ENCODE measurements at places on chromosomes 3 and 15.

DNA sequence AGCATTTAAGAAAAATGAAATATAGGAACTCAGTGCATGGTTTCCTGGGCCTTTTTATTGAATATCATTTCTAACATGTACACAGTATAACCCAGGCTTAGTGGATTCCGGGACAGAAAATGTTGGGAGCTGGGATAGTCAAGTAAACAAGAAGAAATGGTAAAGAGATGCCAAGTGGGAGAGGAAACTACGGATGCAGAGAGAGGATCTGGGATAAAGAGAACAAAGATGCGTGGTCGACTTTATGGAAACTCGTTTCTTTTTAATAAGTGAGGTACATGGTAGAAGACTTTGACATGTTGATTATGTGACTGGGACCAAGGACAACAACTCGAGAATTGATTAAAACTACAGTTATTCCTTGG is 1.2 kb upstream of the GPR176 start:
- no peak for DNase-seq

DNA sequence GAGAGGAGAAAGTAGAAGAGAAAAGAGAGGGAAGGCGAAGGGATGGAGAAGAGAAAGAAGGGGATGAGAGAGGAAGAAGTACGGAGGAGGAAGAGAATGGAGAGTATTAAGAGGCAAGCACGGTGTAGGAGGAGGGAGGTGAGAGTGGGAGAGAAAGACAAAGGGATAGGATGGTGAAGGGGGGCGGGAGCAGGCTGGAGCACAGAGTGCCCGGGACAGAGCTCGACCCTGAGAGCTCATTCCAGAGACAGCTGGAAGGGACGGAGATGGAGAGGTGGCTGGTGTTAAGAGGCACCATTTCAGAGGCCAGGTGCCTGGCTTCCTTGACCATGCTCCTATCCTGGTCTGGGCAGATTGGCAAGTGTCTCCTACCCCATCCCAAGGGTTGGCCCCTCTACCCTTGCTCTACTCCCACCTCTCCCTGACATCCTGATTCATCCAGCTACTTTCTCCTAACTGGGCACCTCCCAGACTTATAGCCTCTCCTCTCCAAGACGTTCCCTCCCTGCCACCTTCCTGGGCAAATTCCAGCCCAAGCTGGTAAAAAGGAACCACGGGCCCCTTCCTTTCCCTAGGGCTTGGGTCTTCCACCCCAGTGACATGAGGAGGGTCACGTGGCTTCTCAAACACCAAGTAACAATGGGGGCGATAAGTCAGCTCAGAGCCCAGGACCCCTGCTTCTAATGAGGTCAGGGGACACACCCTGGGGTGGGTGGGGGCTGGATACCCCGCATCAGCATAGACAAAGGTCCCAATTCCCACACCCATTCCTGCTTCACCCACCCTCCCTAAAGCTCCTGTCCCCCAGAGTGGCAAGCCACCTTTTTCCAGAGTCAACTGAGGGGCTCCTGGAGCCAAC is 1.1 kb downstream of the CLCN2 start:
- no peak for DNase-seq

DNA sequence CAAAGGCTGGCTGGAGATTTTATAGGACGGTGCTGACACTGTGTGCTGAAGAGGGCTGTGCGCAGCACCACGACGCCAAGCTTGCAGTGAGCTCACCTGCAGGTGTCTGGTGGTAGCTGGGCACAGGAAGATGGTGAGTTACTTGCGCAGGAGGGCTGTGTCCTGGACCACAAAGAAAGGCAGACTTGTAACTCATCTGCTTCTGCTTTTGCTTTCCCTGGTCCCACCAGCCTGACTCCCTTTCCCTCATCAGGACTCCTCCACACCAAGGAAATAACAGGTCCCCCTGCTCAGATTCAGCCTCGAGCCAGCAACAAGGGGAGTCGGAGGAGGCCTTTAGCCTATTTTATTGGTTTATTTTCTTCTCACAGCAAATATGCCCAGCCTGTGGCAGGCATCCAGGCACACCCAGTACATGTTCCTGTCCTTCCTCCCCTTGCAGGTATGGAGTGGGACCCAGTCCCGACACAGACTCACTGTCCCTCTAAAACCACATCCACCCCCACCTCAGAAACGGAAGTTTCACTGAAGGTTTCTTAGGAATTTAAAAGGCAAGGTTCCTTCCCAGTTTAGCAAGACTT is 35.6 kb upstream of the FLNB start:
- no peak for DNase-seq

DNA sequence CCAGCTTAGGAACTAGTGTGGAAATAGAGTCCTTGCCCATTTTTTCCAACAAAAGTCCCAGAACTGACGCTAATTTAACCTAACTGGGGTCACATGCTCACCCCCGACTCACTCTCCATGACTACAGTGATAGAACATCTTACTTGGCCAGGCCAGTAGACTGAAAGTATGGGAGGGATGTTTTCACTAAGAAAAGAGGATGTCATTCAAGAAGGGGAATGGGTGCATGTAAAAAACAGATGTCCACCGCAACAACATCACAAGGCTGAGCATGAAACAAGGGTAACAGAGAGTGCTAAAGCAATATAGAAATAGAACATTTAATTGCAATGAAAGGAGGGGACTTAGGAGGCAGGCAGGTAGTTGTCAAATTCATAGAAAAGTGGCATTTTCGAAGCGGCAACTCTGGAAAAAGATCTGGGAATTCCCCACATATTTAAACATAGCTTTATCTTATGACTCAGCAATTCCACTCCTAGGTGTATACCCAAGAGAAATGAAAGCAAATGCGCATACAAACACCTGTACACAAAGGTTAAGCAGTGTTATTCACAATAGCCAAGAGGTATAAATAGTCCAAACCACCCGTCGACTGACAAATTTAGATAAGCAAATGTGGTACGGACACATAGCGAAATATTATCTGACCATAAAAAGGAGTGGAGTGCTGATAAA is 41.1 kb upstream of the UBE2E2 start:
- no peak for DNase-seq

DNA sequence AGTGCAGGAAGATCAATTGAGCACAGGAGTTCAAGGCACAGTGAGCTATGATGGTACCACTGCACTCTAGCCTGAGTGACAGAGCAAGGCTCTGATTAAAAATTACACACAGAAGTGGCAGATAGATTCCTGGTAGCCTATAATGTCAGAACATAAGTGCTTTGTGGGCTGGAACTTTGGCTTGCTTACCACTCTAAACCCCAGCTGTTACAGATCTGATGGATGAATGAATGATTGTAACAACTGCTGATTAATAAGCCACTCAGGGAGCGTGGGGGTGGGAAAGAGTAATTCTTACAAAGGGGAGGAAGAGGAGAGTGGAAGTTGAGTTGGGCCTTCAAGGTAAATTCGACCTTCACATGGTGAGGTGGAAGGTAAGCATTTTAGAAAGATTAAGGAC is 40.9 kb upstream of the PTPN23 start:
- DNase-seq: no peak

DNA sequence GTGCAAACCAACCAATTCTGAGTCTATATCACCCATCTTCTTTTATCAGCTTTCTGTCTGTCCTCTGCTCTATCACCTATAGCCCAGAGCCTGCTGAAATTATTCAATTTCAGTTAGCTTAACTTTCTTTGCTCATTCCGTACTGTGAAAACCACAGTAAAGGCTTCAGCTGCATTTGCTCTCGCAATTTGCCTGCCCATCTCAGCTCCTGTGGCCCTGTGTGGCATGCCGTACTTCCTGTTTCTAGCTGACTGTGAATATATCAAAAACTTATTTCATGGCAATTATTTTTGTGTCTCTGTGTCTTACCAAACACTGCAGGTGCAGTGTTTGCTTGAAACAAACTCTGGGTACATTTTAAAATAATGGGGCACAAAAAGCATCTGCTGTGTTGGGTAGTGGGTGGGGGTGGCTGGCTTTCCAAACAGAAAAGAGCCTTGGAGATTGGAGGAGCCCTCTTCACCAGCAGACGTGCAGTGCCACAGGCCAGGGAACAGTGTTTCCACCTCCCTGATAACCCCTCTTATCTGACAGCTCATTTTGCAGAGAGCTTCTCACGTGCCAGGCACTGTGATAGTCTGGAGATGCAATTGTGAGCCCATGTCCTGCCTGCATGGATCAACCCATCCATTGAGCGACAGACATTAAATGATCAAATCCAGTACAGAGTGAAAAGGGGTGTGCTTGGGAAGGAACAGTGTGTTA is 45.2 kb downstream of the GASK1A start:
- DNase-seq: no peak

GRCh38 chr3:58487140-58487886 is 4.6 kb upstream of the KCTD6 start:
- DNase-seq: no peak

- no peak for DNase-seq
These were observed 145.6 kb upstream of the LYSMD4 start for GRCh38 chr15:99878835-99879234.

DNA sequence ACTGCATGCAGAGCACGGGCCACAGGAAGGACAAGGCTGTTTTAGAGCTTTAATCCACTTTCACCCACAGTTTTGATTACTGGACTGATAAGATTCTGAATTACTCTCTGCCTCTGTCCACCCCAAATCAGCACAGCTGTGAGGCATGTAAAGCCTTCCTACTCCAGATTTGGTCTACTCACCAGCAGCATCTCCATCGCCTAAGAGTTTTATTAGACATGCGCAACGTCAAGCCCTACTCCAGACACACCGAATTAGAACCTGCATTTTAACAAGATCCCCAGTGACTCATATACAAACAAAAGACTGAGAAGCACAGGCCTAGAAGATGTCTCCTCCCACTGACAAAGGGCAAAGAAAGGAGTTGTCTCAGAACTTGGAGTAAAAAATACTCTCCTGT is 221.2 kb downstream of the TUSC7 start:
- DNase-seq: no peak

DNA sequence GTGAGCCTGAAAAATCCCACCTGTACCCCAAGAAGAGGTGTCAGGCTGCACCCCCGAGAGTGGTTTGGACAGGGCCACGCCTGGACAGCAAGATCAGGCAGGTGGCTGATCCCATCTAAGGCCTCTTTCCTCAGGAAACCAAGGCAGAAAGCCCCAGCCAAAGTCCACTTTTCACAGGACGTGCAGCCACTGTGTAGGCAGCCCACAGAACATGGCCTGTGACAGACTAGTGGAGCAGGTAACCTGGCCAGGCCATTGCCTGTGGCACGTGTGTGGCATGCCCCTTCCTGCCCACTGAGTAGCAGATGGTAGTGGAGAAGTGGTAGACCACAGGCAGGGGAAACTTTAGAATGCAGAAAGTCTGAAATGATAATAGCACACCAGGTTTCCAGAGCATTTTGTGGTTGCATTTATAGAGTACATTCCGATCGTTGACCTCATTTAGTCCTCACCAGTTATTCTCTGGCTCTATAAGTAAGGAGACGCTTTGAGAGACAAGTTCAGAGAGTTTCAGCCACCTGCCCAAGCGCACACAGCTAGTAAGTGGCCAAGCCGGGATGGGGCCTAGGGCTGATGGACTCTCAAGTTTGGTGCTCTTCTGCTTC is 68.7 kb downstream of the AAGAB start:
- no peak for DNase-seq

GRCh38 chr15:55915876-55916567 is 77.4 kb downstream of the NEDD4 start:
- DNase-seq: no peak

- no peak for DNase-seq
These were observed 208.7 kb downstream of the MECOM start for GRCh38 chr3:169454823-169455222.

- DNase-seq: no peak
These were observed 3.5 kb upstream of the PPIB start for GRCh38 chr15:64166102-64166890.

DNA sequence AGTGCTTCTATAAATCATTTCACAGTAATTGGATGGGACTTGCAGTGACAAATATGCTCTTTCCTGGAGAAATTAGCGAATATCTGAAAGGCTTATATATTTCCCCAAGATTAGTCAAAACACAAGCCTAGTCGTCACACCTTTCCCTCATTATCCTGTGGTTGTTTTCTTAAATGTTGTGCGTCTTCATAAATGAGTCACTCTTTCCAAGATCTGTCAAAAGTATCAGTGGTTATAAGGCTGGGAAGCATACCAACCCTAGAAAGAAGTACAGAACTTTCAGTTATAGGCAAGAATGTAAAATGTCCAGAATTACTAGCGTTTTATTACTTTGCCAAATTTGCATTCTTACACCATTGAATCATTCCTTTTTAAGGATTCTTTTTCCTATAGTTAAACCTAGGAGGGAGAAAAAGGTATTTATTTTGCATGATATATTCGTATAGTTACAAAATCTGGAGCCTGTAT is 33.6 kb downstream of the TMEM212 start:
- DNase-seq: no peak

DNA sequence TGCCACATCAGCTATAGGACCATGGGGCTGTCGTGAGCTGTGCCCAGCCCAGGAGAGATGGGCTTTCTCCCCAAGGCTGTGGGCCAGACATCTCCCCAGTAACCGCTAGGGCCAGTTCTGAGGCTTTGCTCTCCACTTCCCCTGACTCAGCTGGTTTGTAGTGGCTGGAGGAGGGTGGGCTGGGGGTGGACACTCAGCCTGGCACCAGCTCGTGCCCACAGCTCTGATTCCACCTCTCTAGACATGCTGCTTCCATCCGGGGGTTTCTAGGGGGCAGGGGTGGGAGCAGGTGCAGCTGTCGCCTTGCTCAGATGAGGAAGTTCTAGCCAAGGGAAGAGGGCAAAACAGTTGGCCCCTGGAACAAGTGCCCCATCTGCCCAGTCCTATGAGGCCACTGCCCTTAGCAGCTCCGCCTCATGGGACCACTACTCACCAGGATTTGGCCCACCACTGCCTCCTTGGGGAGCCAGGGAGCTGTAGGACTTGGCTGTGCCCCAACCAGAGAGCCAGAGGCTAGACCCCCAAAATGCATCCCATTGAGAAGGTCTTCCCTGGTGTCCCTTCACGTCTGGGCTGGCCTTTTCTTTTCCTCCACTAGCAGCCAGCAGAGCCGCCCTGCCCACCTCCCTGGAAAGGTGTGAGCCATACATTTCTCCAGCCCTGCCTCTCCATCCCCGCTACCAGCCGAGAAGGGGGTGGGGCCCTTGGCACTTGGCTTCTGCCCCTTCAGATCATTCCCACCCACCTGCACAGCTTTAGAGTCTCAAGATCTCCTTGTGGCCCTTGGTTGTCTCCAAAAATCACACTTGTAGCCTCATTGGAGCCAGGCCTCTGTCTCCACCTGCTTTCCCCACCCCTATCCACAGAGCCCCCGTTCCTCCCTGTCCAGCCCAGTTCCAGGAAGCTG is 9.9 kb downstream of the GLYCTK start:
- DNase-seq: no peak

- no peak for DNase-seq
These were observed 5.0 kb downstream of the JMJD7 start for GRCh38 chr15:41832875-41833274.

- DNase-seq: no peak
These were observed 848 bp downstream of the NCEH1 start for GRCh38 chr3:172709774-172710663.

DNA sequence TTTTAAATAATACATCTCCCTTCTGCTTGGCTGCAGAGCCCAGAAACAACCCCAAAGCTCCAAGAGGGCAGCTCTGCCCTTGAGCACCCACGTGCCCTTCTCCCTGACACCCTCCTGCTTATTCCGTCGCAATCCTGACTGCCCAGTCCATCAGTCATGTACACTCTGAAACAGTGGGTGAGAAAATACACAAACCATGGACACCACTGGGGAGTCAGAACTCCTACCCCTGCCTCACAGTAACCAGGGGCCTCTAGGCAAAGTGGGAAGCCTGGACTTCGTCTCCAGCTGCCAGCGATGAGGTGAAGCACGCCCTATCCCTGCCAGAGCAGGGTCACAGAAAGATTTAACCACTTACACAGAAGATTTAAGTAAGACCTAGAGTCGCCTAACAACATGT is 40.1 kb downstream of the HERC2 start:
- DNase-seq: no peak

Data from stimulated activated CD4-positive, alpha-beta T cell treated with anti-CD3 and anti-CD28 coated beads, Interleukin-15, amount 100 ng/mL, for 1 hour (primary cell).